ENCODE measurements at places on chromosomes 5 and 9. TPM values are rescaled to one million over a fixed set of nuclear protein-coding genes. Genes with fewer than 3 reads are reported as not detected.

GRCh38 chr9:100725371-100725770 lies 147.5 kb downstream of the CAVIN4 start:
- DNase-seq: peak; percentile 37

PCDH12 gene
- total RNA-seq: 20.1 TPM

GRCh38 chr5:147397616-147398015 lies 112.3 kb downstream of the DPYSL3 start:
- no peak for DNase-seq

SEMA4D gene
- total RNA-seq: 35.8 TPM

IL13 gene
- not detected for total RNA-seq

DNA sequence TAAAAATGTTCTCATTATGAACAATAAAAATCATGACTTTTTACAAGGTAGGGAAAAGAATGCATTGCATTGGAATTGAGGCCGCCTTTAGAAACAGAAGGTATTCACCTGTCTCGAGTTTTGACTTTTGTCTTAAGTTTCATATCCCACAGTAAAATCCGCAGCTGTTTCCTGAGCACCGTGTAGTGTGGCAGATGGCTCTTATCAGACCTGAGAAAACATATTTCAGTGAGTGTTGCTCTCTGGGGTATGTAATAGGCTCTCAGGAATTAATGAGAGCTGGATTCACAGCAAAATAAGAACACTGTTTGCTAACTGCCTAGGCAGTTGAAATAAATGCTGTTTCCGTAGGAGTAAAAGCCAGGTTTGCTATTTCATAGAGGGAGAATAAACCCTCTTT lies 221.4 kb downstream of the CFAP90 start:
- peak; percentile 5 for DNase-seq

DNA sequence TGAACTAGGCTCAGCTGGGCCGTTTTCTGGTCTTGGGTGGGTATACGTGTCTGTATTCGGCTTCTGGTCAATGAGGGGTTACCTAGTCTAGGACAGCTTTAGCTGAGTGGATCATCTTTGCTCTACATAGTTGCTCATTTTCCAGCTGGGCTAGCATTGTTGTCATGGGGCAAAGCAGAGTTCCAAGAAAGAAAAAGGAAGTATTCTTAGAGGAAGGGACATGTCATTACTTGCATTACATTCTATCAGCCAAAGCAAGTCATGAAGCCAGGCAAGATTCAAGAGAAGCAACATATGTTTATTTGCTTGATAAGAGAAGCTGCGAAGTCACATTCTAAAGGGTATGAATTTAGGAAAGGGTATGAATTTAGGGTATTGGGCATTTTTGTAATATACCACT lies 396.5 kb downstream of the ZNF608 start:
- no peak for DNase-seq

- no peak for DNase-seq
These were observed 16.0 kb upstream of the ZBTB43 start for GRCh38 chr9:126788634-126789349.

GRCh38 chr5:94467954-94468930 lies 150.2 kb downstream of the KIAA0825 start:
- DNase-seq: no peak

RNF183 gene
- total RNA-seq: 0.21 TPM

DNA sequence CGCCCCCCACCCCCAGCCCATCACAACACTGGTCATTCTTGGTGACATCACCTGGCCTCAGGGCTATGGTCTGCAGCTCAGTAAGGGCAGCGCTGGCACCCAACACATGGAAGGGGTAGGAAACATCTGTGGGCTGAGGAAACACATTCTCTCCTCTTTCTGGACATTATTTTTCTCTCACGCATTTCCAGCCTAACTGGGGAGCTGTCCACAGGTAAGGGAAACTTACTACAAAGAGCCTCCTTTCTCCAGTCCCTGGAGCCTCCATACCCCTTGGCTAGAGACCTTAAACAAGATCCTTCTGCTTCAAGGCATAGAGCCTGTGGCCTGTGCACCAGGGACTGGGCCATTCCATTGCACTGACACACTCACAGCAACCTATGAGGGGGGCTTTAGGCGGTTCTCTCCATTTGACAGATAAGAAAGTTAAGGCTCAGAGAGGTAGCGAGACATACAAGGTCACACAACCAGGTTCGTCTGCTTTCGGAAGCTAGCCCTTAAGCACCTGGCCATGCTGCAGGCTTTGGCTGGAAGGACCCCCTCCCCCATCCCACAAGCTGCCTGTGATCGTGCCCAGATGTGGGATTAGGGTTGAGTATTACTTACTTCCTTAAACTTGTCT lies 40.7 kb downstream of the CXXC5 start:
- DNase-seq: no peak

ALDOB gene
- total RNA-seq: not detected

OR2V1 gene
- total RNA-seq: not detected

GRCh38 chr9:106835840-106836239 lies 27.1 kb upstream of the ZNF462 start:
- no peak for DNase-seq

DNA sequence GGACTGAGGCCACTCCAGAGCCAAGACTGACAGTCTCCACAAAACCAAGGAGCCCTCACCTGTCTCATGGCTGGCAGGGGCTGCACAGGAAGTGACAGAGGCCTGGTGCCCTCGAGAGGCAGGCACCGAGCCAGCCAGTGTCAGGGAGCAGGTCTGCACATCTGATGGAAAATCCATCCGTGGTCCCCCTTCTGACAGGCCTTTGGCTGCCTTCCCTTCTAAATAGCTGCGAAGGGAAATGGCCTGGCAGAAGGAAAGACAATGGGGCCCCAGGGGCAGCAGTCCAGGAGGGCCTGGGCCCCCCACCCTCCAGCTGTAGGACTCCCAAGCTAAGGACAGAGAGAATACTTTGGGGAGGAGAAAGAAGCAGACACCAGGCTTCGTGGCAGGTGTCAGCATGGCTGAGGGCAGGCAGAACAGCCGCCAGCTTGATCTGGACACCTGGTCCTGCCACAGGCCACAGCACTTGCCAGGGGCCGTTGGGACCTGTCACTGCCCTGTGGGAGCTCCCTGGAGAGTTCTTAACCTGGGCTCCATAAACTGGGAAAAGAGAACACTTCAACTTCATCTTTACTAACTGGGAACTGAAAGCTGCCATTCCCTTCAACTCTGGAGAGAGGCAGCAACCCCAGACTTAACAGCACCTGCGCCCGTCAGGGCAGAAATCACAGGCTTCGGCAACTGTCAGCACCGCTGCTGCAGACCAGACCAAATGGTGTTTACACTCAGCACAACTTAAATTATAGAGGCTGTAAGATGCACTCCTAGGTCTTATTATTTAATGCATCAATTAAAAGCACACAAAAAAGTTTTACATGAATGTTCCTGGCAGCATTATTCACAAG lies 22.0 kb downstream of the ADAMTS2 start:
- peak; percentile 62 for DNase-seq

TRMT10B gene
- total RNA-seq: 4.6 TPM

GRCh38 chr9:115291841-115292240 lies 173.9 kb upstream of the TNC start:
- no peak for DNase-seq

- DNase-seq: peak; percentile 28
These were observed 1.7 kb downstream of the FOXD1 start for GRCh38 chr5:73446631-73447529.
